ENCODE measurements at places on chromosomes 1 and 21. TPM values are rescaled to one million over a fixed set of nuclear protein-coding genes. Genes with fewer than 3 reads are reported as not detected.

DNA sequence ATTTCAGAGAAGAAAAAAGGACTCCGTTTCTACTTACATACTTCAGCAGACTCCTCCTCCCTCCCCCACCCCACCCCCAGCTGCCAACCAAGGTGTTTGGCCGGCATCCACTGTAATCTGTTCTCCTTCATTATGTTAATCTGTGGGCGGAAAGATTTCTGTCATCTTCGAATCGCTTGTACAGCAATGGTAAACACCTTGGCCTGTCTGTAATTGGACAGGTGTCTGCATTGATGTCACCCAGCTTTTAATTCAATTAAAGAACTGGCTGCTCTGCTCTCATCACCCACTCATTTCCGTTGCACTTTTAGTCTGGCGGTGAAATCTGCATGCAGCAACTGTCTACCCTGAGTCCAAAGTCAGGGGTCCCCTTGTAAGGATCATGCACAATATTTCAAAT lies 368.6 kb downstream of the USH2A start:
- no peak for DNase-seq

DNA sequence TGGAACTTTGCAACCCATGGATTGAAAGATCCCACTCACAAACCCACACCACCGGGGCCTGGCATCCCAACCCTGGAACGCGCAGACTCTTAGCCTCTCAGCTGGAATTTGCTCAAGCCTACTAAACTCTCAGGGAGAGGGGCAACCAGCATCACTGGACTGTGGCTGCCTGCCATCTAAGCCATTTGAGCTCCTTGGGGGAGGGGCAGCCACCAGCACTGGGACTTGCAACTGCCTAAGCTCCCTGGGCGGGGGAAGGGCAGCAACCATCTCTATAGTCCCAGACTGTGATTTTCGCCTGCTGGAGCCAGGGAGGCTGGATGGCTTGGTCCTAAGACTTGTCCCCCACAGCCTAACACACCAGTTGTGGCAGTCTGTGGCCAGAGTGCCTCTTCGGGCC lies 122.3 kb downstream of the SNX7 start:
- no peak for DNase-seq

- no peak for DNase-seq
Measured at GRCh38 chr21:27569091-27569490, 602.2 kb upstream of the ADAMTS5 start.

- no peak for DNase-seq
Measured at GRCh38 chr1:220809187-220809550, 22.5 kb downstream of the MTARC1 start.

Gene NCF2
- 10.7 TPM for total RNA-seq

DNA sequence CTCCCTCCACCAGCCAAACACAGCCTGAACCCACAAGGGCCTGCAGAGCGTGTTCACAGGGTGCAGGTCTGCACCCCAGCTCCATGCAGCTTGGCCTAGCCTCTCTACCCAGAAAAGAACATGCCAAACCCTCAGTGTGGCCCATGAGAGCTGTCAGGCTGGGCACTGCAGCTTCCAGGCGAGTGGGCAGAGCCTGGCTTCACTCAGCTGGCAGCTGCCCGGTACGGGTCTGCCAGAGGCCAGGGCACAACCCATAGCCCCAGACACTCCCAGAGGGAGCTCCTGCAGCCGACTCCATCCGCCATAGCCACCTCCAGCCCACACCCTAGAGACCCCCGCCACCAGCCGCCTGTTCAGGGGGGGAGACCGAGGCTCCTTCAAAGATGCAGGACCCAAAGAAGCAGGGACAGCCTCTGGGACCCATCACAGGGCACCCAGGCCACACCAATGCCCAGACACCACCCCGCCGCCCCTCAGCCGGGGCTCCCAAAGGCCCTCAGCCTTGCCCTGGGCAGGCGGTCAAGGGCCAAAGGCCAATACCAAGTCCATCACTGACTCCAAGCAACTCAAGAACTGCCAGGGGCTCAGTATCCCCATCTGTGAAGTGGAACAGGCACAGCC lies 42.4 kb downstream of the MEGF6 start:
- no peak for DNase-seq

Gene GSTM2
- total RNA-seq: 42.9 TPM

Gene CALML6
- 2.0 TPM for total RNA-seq

- no peak for DNase-seq
Measured at GRCh38 chr1:29892247-29892646, 655.9 kb downstream of the PTPRU start.

DNA sequence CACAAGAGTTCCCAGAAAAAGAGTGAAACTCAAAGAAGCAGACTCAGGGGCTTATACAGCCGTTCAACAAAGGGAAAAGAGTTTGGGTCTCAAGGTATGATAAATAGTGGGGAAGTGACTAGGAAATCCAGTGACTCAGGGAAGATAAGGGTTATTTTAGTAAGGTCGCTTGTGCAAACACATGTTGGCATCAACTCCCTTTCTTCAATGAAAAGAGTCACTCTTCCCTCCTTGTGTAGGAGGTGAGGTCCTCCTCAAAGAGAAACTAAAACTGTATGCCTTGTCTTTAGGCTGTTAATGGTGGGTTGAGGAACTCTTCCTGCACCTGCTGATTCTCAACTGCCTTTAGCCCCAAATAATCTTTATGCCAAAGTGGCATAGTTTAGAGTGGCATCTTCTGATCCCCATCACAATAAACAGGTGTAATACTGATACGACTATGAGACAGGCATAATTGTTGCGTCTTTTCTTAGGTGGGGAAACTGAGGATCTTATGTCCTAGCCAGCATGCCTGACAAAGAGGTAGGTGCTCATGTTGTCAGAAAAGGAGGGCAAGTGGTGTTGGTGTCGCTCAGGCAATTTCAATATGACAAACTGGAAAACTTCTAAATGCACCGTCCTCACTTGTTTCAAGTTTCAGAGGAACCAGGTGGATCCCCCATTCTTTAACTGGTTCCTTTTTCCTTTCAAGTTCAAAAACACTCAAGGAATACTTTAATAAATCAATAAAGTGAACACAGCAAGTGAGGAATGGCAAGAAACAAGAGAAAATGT lies 294.1 kb upstream of the RUNX1 start:
- peak; percentile 6 for DNase-seq

Gene NEXN
- total RNA-seq: 0.39 TPM

Gene OR2T2
- 3.9 TPM for total RNA-seq

DNA sequence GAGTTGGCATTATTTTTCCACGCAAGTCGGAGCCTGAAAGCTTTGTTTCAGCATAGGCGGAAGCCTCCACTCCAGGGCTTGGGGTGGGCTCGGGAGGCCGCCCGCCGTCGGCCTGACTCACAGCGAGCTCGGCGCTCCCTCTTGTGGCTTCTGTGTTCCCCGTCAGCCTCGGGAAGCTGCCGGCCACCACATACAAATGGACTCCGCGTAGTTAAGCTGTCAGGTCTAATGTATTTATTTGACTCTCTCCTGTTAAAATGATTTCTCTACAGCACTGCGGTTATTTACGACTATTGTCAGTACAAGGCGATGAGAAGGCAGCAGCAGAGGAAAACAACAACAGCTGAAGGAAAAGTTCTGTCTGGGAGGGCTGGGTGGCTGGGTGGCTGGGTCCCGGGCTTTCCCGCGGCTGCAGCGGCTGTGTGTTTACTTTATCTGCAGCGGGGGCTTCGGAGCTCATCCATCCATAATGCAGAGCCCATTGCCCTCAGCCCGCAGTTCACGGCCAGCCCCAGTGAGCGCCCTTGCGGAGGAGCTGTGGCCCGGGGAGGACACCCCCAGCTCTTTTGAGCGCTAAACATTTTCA lies 375.7 kb upstream of the CAMK1G start:
- no peak for DNase-seq

- DNase-seq: no peak
Measured at GRCh38 chr1:184116287-184116686, 64.8 kb downstream of the TSEN15 start.

DNA sequence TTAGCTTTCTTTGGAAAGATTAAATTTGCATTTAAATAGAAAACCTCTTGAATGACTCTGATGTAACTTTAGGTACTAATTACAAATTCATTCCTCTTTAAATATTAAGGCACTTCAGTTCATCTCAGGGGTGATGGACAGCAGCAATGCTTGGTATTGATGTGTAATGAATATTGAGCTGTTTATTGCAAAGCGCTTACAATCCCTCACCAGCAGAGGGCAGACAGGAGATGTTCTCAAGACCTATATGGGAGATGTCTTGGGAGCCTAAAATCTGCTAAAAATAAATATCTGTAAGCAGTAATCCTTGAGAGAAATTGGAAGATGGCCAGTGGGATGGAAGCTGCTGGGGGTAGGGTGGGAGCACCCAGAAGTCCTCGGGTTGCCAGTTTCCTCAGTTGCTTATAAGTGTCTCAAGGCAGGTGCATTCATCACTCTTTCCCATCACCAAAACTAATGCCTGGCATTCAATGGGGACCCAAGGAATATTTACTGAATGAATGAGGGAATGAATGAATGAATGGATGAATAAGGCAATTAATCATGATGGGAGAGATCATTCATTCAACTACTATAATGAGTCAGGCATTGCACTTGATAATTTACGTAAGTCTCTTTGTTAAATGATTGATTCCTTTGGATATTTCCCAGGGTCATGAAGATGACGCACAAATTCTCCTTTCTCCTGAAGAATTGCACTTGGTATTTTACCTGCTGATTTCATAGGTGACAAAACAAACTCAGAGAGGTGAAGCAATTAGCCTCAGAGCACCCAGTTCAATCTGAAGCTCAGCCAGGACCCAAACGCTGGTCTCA lies 2.3 kb downstream of the KLHDC8A start:
- peak; percentile 78 for DNase-seq

Gene CD48
- total RNA-seq: 255 TPM

- DNase-seq: no peak
Measured at GRCh38 chr1:65762081-65762862, 30.4 kb upstream of the PDE4B start.

Gene DISP3
- 2.3 TPM for total RNA-seq

Gene S100B
- not detected for total RNA-seq

GRCh38 chr1:10643607-10644306 lies 152.7 kb downstream of the CASZ1 start:
- DNase-seq: no peak

Gene RNU1-4
- 4,541 TPM for total RNA-seq

DNA sequence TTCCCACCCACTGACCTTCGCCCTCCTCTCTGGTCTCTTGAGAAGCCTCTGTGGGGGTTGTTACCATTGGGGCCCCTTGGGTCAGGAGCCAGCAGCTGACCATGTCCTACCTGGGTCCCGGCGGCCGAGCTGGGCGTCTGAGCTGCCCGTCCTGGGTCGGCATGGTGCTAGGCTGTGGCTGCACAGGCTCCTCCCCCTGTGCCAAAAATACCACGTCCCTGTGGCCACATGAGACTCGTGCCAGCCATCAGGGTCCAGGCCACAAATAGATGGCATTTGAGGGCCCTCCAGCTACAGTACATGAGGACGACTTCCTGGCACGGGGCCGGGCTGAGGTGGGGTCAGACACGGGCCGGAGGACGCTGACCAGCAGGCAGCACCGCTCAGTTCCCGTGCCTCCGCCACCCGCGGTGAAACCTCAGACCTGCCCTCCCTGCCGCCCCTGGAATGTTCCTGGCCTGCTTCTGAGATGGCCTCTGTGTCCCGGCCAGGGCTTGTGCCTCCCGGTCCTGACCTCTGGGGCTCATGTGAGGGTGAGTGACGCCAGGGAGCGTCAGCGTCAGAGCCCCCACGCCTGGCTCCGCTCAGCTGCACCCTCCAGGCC lies at the start of gene PERM1:
PERM1 (minus strand) TSS at position 139 of the 604 bp plus-strand sequence. CDS start 1,064 bp downstream, outside the sequence.
- DNase-seq: no peak

GRCh38 chr1:47406966-47407365 lies 9.1 kb upstream of the FOXE3 start:
- DNase-seq: no peak

DNA sequence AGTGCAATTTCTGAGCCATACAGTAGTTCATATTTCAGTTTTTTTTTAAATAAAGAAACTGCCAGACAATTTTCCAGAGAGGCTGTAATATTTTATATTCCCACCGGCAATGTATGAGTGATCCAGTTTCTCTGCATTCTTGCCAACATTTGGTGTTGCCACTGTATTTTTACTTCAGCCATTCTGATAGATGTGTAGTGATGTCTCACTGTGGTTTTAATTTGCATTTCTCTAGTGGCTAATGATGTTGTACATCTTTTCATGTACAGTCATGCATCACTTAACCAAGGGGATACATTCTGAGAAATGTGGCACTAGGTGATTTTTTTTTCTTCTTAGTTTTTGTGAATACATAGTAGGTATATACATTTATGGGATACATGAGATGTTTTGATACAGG lies 99.6 kb downstream of the CENPF start:
- no peak for DNase-seq

Gene PARP1
- 180 TPM for total RNA-seq

- DNase-seq: no peak
Measured at GRCh38 chr21:45935628-45936027, 45.9 kb upstream of the COL6A1 start.

Gene CFAP74
- total RNA-seq: not detected

- DNase-seq: no peak
Measured at GRCh38 chr1:54945393-54945936, 35.0 kb upstream of the TMEM61 start.

DNA sequence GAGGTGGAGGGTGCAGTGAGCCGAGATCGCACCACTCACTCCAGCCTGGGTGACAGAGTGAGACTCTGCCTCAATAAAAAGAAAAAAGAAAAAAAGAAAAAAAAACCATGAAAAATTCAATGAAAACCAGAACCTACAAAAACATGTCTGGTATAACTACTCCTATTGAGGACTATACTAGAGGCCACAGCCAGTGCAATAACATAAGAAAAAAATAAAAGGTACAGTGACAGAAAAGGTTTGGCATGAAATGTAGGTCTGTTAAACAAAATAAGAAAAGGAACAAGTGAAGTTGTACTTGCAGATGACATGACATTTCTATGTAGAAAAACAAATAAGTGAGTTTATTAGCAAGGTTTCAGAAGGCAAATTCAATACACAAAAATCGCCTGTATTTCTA lies 8.2 kb downstream of the NADK start:
- no peak for DNase-seq

- no peak for DNase-seq
Measured at GRCh38 chr1:89304572-89305230, 32.0 kb upstream of the GBP5 start.

- DNase-seq: no peak
Measured at GRCh38 chr1:119373465-119373864, 4.9 kb downstream of the HAO2 start.

Gene OPRD1
- not detected for total RNA-seq

- no peak for DNase-seq
Measured at GRCh38 chr21:29022166-29022565, 2.3 kb upstream of the USP16 start.

Gene B3GALT5
- not detected for total RNA-seq

DNA sequence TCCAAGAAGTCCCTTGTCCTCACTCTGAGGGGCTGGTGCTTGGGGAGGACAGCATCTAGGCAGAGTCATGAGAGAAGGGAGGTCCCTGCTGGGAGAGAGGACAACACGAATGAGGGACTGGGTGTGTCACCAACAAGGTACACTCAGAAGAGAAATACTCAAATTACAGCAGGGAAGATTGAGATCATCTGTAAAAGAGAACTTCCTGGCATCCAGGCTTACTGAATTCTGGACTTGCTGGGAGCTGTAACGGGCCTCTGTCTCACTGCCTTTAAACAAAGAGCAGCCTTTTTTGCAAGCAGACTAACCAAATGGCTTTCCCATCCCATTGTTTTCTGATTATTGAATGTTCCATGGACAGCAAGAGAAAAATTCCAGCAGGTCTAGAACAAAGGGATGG lies 195.7 kb upstream of the RAB4A start:
- no peak for DNase-seq

- DNase-seq: no peak
Measured at GRCh38 chr1:63877816-63878215, 104.0 kb downstream of the ROR1 start.

- DNase-seq: no peak
Measured at GRCh38 chr1:168000656-168001055, 63.8 kb upstream of the MPC2 start.

GRCh38 chr1:8434101-8434500 lies 116.2 kb downstream of the SLC45A1 start:
- DNase-seq: no peak

Gene RNU1-2
- 4,541 TPM for total RNA-seq

Gene CCDC17
- 8.2 TPM for total RNA-seq

Data from B cell (primary cell).